ENCODE measurements at places on chromosomes 7 and 10. TPM values are rescaled to one million over a fixed set of nuclear protein-coding genes. Genes with fewer than 3 reads are reported as not detected.

CAPZA2 gene
- total RNA-seq: 119 TPM

ZNF518A gene
- 7.5 TPM for total RNA-seq

SLC16A12 gene
- total RNA-seq: 0.03 TPM

SEMA3E gene
- total RNA-seq: 2.2 TPM

RTKN2 gene
- 1.4 TPM for total RNA-seq

UCMA gene
- total RNA-seq: not detected

UNCX gene
- total RNA-seq: not detected

CRPPA gene
- 0.79 TPM for total RNA-seq

GATA3 gene
- 7.2 TPM for total RNA-seq

DYDC2 gene
- total RNA-seq: 0.06 TPM

CNPY1 gene
- total RNA-seq: not detected

AKR1C1 gene
- total RNA-seq: 597 TPM

LIPF gene
- total RNA-seq: not detected

NUTM2E gene
- 0.52 TPM for total RNA-seq

CALML5 gene
- not detected for total RNA-seq

MDFIC gene
- 24.0 TPM for total RNA-seq

CPA2 gene
- total RNA-seq: 0.08 TPM

UPK3B gene
- total RNA-seq: 17.4 TPM

CYP2E1 gene
- not detected for total RNA-seq

MYO1G gene
- 0.09 TPM for total RNA-seq

ANK3 gene
- total RNA-seq: 0.47 TPM

ANXA8 gene
- total RNA-seq: 33.2 TPM

GPR15LG gene
- total RNA-seq: not detected

PDK4 gene
- 4.5 TPM for total RNA-seq

CYP3A7 gene
- not detected for total RNA-seq

IFIT2 gene
- total RNA-seq: 4.9 TPM

SAMD9L gene
- total RNA-seq: 0.47 TPM

HKDC1 gene
- 19.3 TPM for total RNA-seq

NKX1-2 gene
- total RNA-seq: not detected

NME8 gene
- not detected for total RNA-seq

All from A549 treated with CpdA at 1 μM for 4 hours (cell line).